ENCODE measurements at places on chromosomes 7 and 10.

DNA sequence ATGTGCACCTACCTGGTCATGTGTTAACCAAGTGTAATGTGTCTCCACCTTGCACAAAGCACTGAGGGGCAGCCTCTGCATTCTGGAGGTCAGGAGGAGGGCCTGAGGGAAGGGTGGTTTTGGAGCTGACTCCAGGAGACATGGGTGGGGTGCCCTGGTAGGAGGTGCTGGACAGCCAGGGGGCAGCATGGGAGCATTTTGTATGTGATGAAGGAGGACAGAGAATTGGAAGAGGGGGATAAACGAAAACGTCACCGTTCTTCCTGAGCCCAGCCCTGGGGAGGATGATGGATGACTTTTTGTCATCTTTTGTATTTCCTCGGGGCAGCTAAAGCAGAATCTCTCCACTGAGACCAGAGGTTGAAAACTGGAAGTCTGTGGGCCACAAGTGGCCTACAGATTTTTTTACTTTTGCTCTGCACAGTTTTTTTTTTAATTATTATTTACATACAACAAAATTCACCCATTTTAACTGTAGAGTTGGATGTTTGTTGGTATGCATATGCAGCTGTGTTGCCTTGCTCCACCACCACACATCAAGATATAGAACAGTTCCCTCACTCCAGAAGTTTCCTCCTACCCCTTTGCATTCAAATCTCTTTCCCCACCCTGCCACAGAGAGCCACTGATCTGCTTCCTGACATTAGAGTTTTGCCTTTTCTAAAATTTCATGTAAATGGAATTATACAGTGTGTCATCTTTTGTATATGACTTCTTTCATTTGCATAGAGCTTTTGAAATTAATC lies 242.5 kb downstream of the VTI1A start:
- DNase-seq: peak; percentile 39

DNA sequence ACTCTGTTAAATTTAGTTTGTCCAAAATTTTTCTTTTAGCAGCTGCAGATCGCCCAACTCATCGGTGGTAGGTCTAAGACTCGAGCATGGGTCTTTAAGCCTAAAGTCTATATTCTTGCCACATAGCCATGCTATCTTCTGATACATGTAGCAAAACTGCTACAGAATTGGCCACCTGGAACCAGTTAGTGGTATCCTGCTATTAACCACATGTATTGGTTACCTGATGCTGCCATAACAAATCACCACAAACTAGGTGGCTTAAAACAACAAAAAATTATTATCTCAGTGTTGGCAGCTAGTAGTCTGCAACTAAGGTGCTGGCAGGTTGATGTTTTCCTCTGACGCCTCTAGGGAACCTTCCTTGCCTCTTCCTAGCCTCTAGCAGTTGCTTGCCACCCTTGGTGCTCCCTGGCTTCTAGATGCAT lies 96.7 kb upstream of the PIK3CG start:
- DNase-seq: no peak

- peak; percentile 49 for DNase-seq
Measured at GRCh38 chr10:88117869-88118632, 254.6 kb downstream of the PTEN start.

- no peak for DNase-seq
Measured at GRCh38 chr7:110358028-110358427, 732.9 kb upstream of the LRRN3 start.

DNA sequence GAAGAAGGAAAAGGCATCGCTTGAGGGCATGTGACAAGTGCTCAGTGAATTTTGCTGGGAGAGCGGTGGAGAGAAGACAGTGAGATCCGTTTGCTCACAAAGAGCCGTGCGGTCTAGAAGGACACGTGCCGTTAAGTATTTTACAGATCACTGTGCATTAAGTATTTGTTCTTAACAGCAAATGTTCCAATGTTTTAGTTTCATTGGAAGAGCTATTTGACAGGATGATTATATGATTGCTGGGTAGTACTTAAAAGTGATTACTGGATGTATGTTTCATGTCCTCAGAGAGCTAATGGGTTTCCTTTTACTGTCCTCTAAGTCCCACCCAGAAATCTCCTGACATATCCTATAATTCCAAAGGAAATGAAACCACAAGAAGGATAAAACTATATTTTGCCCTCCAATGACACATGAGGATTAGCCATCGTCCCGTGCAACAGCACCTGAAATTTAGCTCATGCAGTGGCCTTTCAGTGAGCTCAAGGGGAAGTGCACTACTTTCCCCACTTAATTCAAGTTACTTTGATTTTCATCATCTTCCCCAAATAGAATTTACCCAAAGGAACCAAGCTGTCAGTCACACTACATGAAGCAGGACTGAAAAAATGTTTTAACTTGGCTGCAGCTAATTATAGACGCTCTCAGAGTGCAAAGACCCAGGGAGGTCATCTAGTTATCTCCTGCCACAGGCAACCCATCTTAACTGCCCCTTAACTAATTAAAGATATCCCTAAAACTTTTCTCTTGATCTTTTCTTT lies 80.3 kb downstream of the KLF6 start:
- DNase-seq: peak; percentile 35

DNA sequence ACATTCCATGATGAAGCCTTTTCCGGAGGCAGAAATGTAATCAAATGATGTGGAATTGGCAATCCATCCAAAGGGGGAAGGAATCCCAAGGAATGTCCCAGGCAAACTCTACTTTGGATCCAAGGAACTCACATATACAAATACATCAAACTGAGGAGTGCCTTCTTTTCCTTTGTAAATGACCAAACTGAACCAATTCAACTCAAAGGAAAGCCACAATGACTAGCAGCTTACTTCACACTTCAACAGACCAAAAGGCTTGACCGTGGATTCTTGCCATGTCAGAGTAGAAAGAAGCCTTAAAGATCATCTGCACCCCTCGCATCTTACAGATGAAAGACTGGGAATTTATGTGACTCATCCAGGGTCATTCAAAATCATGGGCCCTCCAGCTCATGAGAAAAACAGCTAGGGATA lies 79.7 kb upstream of the MACROH2A2 start:
- DNase-seq: no peak

DNA sequence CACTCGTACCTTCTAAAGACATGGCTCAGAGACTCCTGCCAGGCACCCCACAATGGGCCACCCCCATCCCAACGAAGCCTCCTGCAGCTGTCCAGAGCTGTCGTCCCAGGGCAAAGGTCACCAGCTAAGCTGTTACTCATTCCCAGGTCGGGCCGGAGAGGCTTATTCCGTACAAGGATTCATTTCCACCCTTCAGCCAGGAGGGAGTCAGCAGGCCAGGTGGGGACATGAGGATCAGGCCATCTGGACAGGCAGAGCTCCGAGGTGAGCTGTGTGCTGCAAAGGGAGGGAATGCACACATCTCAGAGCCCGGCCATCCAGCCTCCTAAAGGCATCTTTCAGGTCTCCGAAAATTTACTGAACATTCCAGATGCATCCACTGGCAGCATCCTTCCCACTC lies 63.9 kb upstream of the NANOS1 start:
- DNase-seq: no peak

- no peak for DNase-seq
Measured at GRCh38 chr7:22346383-22347107, 10.4 kb downstream of the RAPGEF5 start.

DNA sequence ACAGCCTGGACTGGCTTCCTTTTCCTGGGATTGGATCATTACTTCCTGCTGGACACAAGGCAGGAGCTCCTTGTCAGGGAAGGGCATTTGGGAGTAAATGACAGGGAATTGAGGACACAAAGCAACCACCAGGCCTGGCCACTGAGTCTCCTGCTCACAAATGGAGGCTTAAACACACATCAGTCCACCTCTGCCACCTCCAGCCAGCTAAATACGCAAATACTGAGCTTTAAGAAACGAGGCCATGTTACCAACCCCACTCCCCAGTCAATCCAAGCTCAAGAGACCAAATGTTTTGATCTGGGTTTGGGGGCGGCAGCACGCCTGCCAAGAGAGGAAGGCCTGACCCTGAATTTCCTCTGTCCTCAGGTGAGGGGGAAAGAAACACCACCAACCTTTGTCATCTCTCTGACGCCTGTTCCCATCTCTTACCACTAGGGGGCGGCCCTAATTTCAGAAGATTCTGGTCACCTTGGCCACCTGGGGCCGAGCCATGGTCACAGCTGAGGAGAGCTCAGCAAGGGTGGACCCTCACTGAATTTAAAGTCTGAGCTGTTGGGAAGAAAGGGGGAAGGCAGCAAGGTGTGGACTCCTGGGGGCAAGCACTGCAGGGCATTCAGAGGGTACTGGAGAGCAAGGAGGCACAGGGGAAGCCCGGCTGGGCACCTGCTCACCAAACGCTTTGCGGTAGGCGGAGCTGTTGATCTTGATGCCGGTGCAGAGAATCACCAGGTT lies 16.5 kb downstream of the AIFM2 start:
- peak; percentile 44 for DNase-seq
